ENCODE measurements at places on chromosomes 4 and X.
A peak's percentile ranks its signal among the peaks of the same experiment; 100 is the strongest.

- DNase-seq: no peak
Measured at GRCh38 chr4:12118651-12119213, 690.0 kb upstream of the HS3ST1 start.

DNA sequence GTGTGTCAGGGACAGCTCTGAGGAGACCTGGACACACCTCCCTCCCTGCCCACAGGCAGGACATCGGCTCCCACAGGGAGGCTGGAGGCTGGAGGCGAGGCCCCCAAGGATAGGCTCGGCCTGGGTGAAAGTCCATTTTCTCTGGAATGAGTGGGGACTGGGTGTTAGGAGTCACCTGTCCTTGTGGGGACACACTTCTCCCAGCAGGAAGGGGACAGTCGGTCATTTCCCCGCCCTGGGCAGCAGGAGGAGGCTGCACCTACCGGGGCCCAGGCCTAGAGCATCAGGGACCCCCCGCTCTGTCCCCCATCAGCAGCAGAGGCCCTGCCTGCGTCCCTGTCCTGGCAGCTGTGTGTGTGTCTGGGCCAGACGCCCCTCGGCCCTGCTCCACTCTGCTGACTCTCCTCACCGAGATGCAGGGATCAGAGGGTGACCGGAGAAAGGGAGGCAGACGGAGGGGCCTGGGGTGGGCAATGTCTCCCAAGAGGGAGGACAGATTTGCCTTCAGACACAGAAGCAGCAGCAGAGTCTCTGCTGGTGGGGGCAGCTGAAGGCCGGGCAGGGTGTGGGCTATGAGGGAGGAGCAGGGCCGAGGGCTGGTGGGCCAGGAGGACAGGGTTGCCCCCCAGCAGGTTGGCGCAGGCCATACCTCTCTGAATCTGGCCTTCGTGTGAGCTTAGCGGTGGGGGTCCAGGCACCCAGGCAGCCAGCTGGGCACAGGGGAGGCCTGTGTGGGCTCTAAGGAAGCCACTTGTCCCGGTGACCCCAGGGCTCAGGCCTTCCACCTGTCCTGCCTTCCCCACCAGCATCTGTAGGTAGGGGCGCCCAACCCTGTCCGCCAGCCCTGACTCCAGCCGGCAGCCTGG is 125.7 kb upstream of the NKX1-1 start:
- no peak for DNase-seq

GRCh38 chrX:128287693-128288092 is 235.5 kb upstream of the ACTRT1 start:
- DNase-seq: no peak

DNA sequence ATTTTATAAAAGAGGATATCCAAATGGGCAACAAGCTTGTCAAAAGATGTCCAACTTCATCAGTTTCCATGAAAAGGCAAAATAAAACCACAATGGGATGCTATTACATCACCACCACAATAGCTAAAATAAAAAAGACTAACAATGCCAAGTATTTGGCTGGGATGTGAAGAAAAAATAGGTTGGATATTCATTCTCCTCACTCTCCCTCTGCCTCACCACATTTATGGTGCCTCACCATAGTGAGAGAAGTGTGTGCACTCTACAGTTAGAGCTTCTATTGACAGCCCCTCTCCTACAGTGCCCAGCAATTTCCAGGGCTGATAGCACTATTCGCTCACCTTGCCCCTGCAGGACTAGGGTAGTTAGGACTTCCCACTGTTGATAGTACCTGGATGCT is 25.5 kb downstream of the VEGFC start:
- peak; percentile 81 for DNase-seq

GRCh38 chrX:129581904-129582303 is 41.8 kb downstream of the OCRL start:
- no peak for DNase-seq

DNA sequence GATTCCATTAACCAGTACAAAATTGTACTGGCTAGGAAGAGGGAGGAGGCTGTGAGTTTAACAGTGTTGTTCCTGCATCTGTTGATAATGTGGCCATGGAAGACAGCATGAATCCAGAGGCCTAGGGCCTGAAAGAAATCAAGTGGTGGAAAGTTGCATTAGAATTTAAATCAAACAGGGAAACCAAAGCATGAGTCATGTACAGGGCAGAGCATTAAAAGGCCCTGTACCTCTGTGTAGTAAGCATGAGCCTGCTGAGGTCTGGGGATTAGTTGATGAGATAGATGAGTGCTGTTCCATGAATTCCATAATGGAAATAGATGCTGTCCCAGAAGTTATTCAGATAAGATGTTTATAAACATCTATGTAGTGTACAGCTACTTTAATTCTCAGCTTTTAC is 58.3 kb downstream of the MID1IP1 start:
- peak; percentile 48 for DNase-seq

GRCh38 chr4:67869580-67870190 is 14.1 kb downstream of the TMPRSS11D start:
- no peak for DNase-seq

GRCh38 chr4:56914336-56914735 is 6.6 kb downstream of the REST start:
- DNase-seq: no peak

DNA sequence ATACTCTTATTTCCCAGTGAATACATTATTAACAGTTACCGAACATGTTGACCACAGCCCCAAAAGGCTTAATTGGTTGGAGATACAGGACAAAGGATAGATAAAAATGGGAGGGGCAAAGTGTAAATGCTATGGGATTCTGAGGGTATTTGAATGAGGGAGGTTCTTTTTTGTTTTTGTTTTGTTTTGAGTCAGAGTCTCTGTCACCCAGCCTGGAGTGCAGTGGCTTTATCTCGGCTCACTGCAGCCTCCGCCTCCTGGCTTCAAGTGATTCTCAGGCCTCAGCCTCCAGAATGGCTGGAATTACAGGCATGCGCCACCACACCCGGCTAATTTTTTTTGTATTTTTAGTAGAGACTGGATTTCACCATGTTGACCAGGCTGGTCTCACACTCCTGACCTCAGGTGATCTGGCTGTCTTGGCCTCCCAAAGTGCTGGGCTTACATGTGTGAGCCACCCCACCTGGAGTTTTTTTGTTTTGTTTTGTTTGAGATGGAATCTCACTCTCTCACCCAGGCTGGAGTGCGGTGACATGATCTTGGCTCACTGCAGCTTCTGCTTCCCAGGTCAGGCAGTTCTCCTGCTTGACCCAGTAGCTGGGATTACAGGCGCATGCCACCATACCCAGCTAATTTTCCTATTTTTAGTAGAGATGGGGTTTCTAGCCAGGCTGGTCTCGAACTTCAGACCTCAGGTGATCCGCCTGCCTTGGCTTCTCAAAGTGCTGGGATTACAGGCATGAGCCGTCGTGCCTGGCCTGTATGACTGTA is 9.0 kb downstream of the UBE2K start:
- DNase-seq: no peak

DNA sequence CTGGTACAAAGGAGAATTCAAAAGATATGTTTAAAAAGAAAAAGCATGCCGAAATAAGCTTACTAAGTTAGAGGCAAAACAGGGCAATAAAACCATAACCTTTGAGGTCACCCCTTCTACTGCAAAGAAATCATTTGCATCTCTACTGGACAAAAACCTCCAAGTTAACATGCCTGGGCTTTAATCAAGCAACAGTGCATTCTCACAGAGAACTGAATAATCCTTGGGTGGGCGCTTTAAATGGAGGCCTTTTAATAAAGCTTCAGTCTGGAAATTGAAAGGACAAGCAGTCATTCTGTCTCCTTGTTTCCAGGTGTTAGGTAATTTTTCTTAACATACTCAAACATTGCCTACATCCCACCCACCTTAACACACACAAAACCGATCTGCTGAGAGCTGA is 34.6 kb upstream of the SMS start:
- no peak for DNase-seq

- no peak for DNase-seq
Measured at GRCh38 chr4:142354041-142354440, 492.1 kb downstream of the INPP4B start.

- peak; percentile 40 for DNase-seq
Measured at GRCh38 chrX:103254171-103254824, 657 bp downstream of the TCEAL8 start.

DNA sequence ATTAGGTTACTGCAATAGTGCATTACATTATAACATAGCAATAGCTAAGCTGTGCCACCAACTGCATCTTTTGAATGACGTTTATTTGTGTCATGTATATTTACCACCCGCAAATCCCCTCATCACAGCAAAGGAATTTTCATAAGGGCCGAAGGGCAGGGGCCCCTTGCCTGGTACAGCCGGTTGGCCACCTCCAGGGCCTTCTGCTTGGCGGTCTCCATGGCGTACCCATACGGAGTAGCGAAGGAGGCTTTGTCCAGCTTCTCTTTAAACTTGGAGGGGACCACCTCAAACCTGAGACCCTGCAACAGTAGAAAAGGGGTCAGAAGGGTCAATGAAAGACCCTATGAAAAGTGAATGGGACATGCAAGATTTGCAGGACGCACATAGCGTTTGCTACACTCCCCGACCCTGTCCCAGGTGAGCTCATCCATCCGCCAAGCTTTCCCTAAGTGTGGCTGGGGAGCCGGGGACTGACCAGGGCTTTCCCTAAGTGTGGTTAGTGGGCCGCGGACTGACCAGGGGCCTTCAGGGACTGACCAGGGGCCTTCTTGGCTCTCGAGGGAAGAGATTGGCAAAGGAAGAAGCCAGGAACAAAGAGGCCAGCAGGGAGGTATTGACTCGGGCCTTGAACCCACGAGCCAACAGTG is 10.6 kb downstream of the ASMTL start:
- no peak for DNase-seq

GRCh38 chr4:17664755-17665154 is 50.3 kb downstream of the MED28 start:
- no peak for DNase-seq

- no peak for DNase-seq
Measured at GRCh38 chr4:24973747-24974601, 56.8 kb downstream of the LGI2 start.

GRCh38 chr4:139826426-139826825 is 160.8 kb downstream of the MGST2 start:
- no peak for DNase-seq

- DNase-seq: no peak
Measured at GRCh38 chrX:136475236-136475635, 12.5 kb upstream of the BRS3 start.

DNA sequence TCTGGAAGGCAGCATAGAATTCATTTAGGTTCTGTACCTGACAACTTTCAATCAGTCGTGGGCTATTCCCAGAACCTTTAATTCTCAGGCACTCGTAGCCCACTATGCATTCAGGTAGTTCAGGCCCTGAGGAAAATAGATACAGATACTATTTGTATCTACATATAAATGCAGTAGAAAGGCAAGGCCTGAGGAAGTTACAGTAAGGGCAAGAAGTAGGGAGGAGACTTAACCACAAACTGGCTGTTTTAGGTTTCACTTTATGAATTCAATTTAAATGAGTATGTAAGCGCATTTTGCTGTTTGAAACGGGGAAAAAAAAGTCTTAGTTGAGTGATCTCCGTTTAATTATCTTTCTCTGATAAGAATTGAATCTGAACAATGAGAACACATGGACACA is 529.4 kb upstream of the ATOH1 start:
- DNase-seq: no peak

GRCh38 chr4:81148576-81148975 is 66.4 kb downstream of the PRKG2 start:
- no peak for DNase-seq

DNA sequence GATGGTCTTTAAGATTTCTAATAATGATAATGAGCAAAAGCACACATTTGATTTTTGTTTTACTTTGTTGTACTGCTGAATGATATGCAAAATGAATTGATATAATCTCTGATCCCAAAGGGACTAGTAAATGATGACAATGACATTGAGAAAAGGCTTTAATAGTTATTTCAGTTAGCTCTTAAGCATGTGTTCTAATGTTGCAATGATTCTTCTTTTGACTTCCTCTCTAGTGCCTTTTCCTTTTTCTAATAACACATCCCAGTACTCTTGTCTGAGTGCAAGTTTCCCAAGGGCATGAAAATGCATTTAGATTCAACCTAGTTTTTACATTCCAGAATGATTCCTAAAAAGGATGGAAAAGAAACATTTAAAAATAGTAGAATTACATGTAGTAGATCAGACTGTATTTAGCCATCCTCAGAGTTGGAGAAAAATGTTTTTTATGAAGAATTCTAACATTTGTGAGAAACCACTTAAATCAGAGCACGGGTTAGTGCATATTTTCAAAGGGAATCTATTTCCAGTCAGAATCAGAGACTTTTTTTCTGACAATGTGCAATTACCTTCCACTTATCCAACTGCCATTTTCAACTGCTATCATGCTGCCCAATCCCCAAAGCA is 508.8 kb downstream of the C4orf33 start:
- no peak for DNase-seq

DNA sequence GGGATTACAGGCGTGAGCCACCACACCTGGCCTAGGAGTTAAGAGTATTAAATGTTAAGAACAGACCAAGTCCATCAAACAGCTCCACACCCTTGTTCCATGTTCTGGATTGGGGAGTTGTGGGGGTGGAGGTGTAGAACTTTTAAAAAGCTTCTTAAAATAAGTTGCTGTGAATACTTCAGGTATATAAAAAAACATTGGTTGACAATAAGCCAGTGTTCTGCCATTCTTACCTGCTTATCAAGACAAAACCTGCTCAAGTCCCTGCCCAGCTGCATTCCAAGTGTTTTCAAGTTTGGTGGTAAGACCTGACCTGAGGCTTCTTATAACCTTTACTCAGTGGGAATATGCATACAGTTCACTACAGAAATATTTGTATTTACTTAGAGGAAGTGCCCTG is 6.4 kb downstream of the RBM3 start:
- DNase-seq: no peak

DNA sequence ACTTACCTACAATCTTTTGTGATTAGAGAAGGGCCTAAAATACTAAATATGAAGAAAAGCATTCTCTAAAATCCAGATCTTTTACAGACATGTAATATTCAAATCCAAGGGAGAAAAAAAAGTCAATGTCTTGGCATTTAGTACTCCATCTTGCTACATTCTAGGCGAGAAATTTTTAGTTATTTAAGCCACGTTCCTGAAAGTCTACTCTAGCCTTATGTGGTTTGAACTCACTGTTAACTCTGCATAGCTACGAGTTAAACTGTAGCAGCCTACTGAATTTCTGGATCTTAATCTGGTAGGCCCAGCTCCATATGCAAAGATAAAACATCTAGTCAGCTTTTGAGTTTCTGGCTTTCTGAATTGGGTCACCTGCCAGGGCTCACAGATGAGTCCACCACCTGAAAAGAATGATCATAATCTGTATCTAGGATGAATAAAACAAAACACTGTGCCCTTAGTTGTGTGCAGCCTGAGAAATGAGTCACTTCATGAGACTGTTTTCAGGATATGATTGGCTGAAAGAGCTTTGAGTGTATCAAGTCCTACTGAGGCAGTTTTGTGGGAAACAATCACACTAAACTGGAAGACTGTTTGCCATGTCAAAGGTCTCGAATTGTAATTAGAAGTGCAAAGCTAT is 3.2 kb upstream of the NEK1 start:
- peak; percentile 31 for DNase-seq

All from astrocyte of the spinal cord (primary cell).